ENCODE measurements at places on chromosomes 2 and 18. TPM values are rescaled to one million over a fixed set of nuclear protein-coding genes. Genes with fewer than 3 reads are reported as not detected.

- no peak for DNase-seq
These were observed 66.8 kb downstream of the PDE11A start for GRCh38 chr2:178005756-178006155.

DNA sequence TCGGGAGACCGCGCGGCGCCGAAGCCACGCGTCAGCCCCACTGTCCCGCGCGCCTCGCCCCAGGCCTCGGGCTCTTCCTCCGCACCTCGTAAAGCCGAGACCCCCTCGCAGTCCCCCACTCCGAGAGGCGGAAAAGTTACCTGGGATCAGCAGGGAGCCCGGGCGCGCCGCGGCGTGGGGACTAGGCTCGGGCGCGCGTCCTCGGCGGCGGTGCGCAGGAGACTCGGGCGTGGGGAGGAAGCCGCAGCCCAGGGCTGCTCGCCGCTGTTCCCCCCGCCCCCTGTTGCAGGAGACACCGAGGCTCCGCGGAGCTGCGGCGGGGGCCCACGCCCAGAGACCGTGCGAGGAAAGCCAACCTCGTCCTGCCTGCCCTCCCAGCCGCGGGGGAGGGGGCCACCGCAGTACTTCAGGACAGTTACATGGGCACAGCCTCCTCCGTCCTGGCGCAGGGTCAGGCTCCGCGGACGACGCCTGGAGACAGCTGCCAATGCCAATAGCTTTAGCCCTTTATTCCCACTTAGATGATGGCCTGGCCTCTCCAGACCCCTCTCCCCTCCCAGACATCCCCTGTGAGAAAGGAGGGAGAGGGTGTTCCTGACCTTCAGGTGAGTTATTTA lies at the start of gene EPB41L3:
TSS of gene EPB41L3 (minus strand) at position 225 of the 617 bp plus-strand sequence. CDS start 54,814 bp downstream, outside the sequence.
- no peak for DNase-seq

- DNase-seq = peak; percentile 4
These were observed 435.9 kb downstream of the TSN start for GRCh38 chr2:122191331-122191730.

DNA sequence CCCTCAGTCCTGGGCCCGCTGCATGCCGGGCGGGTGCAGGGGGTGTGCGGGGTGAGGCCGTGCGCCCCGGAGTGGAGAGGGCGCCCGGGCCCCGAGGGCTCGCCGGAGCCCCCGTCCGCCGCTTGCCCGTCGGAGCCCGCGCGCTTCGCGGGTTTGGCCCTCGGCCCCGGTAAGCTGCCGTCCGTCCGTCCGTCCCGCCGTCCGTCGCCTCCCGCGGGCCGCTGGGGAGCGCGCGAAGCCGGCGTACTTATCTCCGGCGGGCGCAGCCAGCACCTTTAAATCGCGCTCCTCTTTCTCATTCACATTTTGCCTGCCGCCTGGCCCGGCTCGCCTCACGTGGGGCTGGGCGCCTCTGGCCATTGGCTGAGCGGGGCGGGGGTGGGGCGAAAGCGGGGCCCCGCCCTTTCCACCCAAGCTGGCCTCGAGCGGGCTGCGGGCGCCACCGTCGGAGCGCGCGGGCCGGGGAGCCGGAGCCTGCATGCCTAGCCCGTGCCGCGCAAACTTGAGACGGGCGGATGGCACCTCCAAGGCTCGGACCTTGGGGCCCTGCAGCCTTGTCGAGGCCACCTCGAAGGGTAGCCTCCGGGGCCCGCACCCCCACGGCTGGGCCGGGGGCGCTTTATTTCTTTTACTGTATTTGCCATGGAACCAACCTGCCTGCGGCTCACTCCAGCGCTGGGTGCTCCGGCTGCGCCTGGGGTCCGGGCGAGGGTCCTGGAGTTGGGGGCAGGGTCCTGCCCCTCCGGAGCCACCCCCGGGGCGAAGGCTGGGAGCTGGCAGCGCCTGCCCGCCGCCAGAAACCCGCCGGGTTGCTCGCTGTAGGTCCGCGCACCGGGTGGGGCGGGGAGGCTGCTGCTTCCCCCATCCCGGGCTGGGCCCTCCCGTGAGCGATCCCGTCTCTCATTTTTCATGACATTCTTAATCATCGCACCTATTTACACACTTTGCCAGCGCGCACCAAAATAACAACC lies at the start of gene GBX2:
TSS of gene GBX2 (minus strand) at position 277 of the 971 bp plus-strand sequence. CDS start 415 bp downstream, outside the sequence.
- peak; percentile 79 for DNase-seq

Gene AQP12B
- not detected for total RNA-seq

Gene MYO1B
- total RNA-seq = 4.1 TPM
